Renal cortex interstitium (tissue), 15 donors: ENCODE measurements at places on chromosomes 11 and 22.

DNA sequence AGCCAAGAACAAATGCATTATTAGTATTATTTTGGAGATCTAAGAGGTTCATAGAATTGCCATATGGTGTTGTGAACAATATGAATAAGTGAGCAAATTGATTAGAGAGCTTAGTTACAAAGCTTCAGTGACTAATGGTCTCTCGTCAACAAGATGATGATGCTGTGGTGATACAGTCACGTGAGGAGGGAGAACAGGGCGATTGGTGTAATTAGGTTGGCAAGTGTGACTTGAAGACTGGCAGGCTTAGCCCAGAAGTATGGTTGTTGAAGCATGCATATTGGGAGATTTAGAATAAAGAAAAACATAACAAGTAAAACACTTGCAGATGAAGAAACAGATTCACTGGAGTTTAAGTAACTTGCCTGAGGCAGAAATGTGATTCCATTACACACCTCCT is 100.6 kb upstream of the SORL1-AS1 start:
- no peak for DNase-seq

GRCh38 chr11:120929090-120929489 is 94.8 kb upstream of the TBCEL start:
- DNase-seq = no peak

- DNase-seq = no peak
These were observed 127.3 kb upstream of the TOP3B start for GRCh38 chr22:22109693-22110466.

DNA sequence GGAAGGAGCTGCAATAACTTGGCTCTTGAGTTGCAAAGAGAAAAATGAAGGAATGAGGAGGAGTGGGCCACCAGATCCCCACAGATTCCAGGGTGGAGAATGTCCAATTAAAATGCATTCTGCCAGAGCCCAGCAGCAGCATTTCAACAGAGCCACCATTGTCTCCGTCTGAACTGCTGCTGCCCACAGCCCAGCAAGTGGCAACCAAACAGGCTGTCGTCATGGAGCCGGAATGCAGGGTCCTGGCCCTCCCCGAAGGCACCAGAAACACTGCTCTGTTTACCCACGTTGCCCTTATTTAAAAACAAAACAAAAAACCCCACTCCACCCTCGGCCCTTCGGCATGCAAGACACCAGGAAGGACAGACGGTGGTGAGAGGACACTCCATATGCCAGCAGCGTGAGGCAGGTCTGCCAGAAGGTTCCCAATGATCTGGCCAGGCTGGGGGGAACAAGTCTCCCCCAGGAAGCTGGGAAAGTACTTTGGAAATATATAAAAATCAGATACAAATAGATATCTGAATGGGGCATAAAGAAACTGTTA is 32.5 kb downstream of the PLEKHA7 start:
- no peak for DNase-seq

DNA sequence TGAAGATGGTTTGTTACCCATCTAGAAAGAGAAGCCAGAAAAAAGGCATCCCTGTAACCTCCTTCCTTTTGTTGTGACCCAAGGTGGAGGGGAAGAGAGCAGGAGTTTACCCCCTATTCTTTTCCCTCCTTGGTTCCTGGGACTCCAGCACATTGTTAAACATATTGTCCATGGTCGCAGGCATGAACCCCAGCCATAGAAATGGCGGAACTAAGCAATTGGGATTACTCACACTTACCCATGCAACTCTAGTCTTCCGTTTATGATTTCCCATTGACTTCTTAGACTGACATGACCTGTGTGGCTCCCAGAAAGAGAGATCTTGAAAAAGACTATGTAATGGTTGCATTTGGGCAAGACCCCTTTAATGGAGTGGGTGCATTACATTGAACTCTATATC is 45.4 kb downstream of the OR4C46 start:
- no peak for DNase-seq

DNA sequence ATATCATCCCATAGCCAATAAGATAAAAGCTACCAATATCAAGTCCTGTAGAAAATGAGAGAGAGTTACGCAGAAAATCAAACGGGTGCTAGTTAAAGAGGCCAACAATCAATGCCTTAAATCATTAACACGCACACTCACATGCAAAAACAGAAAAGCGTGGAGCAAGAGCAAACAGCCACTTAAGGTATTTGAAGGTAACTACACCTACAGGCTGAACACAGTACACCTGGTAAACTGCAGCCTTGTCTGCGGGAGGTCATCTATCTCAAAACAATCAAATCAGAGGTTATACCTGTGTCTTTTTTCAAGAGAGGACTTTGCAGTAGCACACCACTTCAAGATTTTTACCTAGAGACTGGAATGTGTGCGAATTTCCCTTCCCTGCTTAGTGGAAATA is 23.6 kb downstream of the SLC35F2 start:
- DNase-seq = no peak

- DNase-seq = no peak
These were observed 1487.9 kb downstream of the TBC1D22A start for GRCh38 chr22:48250286-48250895.

DNA sequence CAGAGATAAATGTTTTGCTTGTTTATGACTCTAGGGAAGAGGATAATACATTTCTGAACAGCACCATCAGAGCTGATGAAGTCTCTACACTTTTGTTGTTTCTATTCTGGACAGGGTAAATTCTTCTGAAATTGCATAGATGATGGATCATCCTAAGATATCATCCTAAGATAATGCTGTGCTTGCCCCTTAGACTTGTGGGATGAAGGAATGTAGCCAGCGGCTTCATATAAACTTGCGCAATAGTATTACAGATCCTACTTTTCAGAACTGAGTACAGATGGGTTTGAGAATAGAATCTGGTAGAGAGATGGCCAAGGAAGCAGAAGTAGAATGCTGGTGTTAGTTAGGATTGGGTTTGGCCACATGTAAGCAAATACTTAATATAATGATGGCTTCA is 61.0 kb downstream of the NCAM1 start:
- no peak for DNase-seq

DNA sequence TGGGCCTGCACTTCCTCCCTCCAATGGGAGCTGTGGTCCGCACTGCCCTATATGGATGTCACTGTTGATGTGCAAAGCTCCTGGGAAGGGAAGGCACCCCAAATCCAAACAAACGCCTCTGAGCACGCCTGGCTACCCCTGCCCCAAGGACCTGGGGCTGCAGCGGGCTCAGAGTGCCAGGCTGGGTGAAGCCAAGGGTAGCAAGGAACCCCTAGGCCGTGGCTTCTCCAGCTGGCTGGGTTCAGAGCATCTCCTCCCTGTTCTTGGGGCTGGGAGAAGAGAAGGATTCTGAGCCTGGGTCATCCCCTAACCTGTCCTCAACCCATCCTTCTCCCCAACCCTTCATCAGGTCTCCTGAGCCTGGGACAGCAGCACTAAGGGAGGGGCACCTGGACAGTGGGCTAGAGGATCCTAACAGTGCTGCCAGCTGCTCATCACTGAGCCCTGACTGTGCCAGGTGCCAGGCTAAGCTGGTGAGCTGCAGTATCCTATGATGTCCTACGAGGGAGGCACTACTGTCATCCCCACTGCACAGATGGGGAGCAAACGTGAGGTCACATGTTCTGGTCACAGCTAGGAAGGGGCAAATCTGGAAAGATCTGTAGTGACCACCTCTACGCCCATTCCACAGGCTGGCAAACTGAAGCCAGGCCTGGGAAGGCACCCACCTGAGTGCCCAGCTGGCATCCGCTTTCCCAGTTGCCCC is 3.0 kb downstream of the SSTR3 start:
- DNase-seq = no peak

- no peak for DNase-seq
These were observed 6.0 kb upstream of the PLA2G6 start for GRCh38 chr22:38187413-38188212.

GRCh38 chr11:16936643-16937042 is 77.6 kb downstream of the PLEKHA7 start:
- no peak for DNase-seq

GRCh38 chr22:30279046-30279788 is 10.1 kb downstream of the CASTOR1 start:
- no peak for DNase-seq

- no peak for DNase-seq
These were observed 77.8 kb downstream of the SFI1 start for GRCh38 chr22:31574055-31574670.

DNA sequence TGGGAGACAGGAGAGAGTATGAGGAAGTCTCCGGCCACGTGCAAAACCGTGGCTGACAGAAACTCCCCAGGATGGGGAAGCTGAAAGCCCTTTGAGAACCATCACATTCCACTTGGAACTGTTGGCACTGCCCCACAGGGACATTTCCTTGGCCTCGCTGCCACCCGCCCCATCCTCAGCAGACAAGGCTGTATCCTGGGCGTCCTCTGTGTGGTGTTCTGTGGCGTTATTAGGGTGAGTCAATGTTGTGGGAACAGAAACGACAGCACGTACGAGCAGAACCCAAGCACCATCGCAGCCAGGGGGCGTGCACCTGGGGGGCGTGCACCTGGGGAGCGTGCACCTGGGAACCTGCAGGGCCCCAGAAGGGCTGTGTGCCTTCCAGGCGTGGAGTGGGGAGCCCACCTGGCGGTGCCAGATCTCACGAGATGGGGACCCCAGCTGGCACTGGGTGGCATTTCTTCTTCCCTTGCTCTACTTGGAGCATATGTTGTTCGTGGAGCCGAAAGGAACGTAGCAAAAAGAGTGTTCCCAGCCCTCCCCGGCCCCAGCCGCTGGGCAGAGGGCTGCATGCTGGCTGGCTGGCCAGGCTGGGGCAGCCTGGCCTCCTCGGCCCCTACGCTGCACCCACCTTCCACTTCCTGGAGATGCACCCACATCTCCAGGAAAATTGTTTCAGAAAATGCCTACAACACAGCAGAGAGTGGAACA is 35.4 kb downstream of the NFAM1 start:
- no peak for DNase-seq

GRCh38 chr11:14237444-14237961 is 121.5 kb downstream of the RRAS2 start:
- no peak for DNase-seq

GRCh38 chr11:100878474-100878873 is 191.4 kb downstream of the ARHGAP42 start:
- DNase-seq = no peak

DNA sequence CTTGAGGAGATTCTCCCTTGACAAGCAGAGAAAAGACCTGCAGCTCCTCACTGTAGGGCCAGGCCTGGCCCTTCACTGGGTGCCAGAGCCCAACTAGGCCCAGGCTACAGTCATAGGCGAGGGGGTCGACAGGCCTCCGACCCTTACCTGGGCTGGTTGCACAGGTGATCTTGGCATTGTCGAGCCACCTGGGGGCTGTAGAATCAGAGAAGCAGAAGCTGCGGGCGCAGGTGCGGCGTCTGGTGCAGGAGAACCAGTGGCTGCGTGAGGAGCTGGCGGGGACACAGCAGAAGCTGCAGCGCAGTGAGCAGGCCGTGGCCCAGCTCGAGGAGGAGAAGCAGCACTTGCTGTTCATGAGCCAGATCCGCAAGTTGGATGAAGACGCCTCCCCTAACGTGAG is 6.9 kb upstream of the RAB1B start:
- no peak for DNase-seq

DNA sequence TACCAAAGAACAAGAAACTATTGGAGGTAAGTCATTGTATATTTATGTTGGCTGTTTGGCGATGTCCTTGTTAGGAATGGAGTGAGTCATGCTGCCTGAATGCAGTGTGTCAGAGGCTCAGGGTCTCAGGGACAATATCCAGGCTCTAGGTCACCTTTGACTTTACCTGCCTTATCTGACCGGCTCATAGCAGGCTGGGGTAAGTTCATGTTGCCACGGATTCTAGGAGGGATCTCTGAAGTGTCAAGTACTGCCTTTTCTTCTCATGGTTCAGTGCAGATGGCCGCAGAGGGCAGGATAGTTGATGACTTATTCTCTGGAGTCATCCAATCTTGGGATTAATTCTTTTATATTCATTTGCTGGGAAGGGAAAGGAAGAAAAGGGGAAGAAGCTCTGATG is 53.2 kb downstream of the SPON1 start:
- no peak for DNase-seq

DNA sequence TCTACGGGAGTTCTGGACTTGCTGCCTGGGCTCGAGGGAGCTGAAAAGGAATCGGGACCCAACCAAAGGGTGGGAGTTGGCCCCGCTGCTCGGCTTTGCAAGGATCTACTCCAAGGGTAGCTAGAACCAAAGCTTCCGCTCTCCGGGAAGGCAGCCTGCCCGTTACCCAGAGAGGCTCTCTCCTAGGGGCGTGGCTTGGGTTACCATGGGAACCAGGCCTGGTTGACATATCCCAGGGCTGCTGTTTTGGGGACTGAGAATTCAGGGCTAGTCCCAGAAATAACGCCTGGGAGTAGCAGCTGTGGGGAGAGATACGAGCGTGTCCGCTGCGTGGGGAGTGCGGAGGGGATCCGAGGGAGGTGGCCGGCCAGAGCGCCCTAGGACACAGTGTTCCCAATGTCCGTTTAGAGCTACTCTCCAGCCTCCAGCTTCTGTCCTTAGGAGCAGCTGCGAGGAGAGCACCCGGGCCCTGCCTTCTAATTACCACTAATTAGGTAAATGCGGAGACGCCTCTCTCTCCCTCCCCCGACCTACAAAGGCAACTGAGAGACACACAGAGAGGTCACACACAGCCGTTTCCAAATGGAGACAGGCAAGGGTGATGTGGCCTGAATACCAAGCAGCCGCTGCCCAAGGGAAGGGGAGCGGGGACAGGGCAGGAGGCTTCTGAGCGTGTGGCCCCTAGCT is 141.6 kb upstream of the CADM1 start:
- no peak for DNase-seq

DNA sequence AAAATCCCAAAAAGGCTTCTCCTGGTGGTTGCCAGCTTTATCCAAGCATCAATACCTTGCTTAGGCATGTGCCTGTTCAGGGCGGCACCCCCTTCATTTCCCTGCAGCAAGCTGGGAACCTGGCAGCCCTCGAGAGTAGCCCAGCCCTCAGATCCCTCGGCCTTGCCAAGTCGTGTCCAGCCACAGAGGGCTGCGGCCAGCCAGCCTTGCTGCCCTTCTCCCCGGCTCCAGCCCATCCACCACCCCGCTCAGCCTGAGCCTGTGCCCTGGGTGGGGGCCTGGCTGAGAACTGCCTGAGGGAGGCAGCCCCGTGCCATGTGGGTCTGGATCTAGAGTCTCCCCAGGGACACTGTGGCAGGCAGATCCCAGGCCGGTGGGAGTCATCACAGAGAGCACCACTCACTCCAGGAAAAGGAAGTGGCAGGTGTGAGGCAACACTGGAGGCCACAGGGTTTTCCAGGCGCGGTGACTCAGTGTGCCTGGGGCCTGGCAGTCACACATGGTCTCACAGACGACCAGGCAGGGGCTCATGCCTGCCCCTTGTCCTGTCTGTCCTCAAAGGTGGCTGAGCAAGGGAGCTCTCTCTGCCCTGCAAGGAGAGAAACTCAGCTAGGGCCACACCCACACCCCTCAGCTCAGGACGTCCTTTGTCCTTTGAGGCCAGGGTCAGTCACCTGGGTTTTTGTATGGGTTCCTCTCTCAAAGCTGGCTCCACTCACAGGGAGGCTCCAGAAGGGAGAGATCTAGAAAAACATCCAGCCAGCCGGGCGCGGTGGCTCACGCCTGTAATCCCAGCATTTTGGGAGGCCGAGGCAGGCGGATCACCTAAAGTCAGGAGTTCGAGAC is 12.2 kb upstream of the CDC42BPG start:
- DNase-seq = no peak

DNA sequence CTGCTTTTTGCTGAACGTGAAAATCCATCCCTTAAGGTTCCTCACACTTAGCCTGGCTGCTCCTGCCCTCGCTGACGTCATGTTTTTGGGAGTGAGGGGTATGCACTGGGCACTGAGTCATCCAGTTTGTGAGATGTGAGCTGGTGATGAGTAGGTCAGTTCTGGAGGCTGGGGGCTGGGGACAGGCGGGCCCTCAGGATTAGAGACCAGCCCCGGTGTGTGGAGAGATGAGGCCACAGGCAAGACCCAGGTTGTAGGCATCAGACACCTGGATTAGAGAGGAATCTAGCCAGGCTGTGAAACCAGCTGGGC is 9.2 kb downstream of the KCNC1 start:
- no peak for DNase-seq

- DNase-seq = no peak
These were observed 4.2 kb upstream of the FXYD2 start for GRCh38 chr11:117828611-117829368.
